ENCODE measurements at places on chromosomes 7 and 10. TPM values are rescaled to one million over a fixed set of nuclear protein-coding genes. Genes with fewer than 3 reads are reported as not detected.
A peak's percentile ranks its signal among the peaks of the same experiment; 100 is the strongest.

DNA sequence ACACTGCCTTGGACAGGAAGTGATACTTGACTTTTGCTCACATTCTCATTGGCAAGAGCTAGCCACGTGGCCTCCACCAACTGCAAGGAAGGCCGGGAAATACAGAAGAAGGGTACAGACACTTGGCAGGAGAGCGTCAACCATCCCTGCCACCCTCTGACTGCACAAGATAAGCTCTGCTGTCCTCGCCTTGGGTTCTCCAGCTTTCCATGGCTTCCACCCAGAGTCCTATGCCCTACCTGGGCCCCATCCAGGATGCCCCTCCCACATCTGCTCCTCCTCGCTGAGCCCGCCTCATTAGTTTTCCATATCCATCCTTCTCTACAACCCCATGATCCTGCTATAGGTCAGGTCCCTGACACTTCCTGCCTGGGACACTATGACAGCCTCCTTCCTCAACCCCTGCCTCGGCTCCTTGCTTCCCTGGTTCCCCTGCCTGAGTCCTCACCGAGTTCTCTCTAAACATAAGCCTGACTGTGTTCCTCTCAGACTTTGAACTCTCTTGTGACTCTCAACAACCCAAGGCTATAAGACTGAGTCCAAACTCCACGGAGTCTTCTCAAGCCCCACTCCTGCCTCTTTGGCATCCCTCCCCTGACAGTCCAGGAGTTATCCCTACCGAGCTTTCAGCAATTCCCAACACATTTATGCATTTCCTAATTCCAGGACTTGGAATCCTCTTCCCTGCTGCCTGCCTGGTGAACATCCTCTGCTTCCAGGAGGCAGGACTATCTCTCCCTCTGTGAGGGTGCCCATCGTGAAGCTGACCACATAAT, 23.2 kb upstream of the GDF10 start:
- no peak for DNase-seq

GRCh38 chr10:43304687-43305333, 37.9 kb upstream of the RASGEF1A start:
- peak; percentile 45 for DNase-seq

DNA sequence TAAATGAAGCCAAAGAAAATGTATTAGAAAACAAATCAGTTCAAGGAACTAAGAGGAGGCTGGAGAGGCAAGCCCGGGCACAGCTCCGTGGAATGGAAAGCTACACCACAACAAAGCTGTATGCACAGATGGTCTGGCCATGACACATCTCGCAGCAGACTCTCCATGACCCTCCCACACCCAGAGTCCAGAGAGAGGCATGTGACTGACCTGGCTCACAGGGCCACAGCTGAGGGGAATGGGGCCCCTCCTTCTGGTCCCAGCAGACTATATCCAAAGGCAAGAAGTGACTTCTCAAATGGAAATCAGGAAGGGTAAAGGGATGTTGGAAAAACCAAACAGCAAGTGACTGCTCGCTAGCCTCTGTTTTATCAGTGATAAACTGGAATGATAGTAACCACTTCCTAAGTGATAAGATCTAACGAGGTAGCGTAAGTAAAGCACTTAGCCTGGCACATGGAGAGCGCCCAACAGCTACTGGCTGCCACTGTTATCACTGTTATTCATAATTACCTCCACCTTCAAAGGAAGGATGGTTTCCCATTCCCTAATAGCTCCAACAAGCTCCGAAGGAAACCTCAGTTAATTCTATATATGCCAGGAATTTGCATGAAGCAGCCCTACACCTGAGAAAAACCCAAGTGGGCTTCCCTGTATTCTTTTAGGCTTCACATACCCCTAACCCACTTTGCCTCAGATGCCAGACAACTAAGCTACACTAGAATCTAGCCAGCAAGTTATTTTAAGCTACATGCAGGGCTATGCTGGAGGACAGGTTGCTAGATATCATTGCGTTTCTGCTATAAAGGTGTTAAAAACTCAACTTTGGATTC, 8.4 kb downstream of the OSBPL3 start:
- peak; percentile 59 for DNase-seq

DNA sequence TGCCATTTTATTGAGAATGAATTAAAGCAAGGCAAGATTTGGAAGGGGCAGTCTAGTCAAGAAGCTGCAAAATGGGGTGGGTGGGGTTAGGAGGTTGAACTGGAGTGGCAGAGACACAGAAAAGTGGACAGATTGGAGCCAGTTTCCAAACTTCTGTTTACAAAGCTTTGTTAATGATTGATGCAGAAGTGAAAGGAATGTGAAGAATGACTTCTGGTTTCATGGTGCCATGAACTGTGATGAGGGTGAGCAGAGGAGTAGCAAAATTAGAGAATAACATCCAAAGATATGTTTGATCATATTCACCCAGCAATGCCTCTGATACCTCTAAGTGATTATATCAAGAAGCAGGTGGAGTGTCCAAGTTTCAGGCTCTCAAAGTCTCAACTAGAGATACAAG, 1118.0 kb upstream of the C7orf33 start:
- DNase-seq: no peak

GRCh38 chr7:131188367-131189339, 139.0 kb upstream of the MKLN1 start:
- DNase-seq: no peak

DNA sequence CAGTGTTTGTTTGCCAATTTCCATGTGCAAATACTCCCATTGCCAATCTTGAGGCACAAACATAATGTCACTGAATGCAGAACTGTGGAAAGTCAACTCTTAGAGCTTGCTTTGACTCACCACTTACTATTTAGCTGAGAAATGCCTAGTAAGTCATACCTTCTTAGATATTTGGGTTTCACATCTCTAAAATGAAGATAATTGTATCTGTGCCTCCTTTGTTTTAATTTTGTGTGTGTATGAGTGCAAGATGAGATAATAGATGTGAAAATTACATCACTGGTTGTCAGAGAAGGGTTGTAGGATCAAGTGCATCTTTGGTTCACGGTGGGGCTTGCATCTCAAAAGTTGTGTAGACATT, 407.5 kb downstream of the INHBA start:
- no peak for DNase-seq

GRCh38 chr7:140881507-140882228, 43.1 kb downstream of the BRAF start:
- DNase-seq: no peak

- no peak for DNase-seq
Measured at GRCh38 chr10:114523876-114524275, 119.6 kb upstream of the AFAP1L2 start.

GRCh38 chr10:8006274-8006999, 48.1 kb upstream of the GATA3 start:
- DNase-seq: no peak

GRCh38 chr7:74294191-74294998, 5.2 kb downstream of the CLIP2 start:
- no peak for DNase-seq

GRCh38 chr7:150876817-150877526, 24.7 kb downstream of the AOC1 start:
- DNase-seq: peak; percentile 72

DNA sequence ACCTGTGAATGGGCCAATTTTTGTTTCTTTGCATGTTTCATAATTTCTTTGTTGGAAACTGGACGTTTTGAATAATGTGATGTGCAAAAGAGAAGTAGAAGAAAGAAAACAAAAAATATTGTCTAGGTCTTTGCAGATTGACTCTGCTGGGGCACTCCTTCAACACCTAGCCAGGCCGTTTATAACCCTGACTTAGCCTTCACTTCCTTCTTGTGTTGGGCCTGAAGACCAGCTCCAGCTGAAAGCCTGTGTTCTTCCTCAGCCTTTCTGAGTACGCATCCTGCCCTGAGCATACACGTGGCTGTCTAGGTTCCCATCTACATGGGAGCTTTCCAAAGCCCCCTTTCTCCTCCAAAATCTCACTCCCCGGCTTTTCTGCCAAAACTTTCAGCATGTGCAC, 41.9 kb downstream of the LMTK2 start:
- no peak for DNase-seq

GRCh38 chr7:80385508-80385907, 126.4 kb downstream of the GNAT3 start:
- no peak for DNase-seq

DNA sequence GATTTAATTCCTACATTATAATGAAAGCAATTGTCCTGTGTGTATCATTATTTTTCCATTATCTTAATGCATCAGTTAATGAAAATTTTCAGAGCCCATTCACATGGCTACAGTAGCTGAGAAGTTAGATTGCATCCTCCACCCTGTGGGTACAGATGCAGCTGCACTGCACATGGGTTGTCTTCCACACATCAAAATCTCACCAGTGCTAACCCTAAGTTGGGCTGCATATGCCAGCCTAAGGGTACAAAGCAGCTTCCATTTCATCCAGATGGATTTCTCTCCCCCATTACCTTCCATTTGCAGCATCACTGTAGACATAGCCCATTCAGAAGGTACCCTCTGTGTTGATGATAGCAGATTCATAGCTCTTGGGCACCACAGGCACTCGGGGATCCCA, 74.7 kb upstream of the WDR11 start:
- DNase-seq: no peak

DNA sequence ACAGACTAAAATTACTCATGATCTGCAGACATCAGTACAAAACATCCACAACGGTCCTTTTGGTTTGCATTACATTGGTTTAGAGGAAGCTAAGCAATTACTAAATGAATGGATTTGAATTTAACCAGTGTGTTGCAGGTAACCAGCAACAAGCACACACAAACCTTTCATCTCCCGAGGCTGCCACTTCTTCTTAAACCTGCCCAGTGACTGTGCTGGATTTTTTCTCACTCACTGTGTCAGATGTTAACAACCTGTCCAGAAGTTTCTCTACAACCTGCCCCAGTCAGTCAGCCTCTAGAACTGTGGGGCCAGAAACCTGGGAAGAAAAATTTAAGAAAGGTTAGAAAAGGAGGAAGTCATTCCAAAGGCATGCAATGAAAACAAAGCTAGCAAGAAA, 2.4 kb upstream of the MEOX2 start:
- DNase-seq: peak; percentile 18

- DNase-seq: peak; percentile 60
Measured at GRCh38 chr7:76089865-76090475, 42.1 kb downstream of the MDH2 start.

- DNase-seq: no peak
Measured at GRCh38 chr10:71210542-71210871, 1.9 kb upstream of the UNC5B start.

GRCh38 chr7:134068670-134069069, 58.5 kb upstream of the LRGUK start:
- DNase-seq: no peak

- no peak for DNase-seq
Measured at GRCh38 chr10:77456414-77456813, 181.2 kb downstream of the KCNMA1 start.

DNA sequence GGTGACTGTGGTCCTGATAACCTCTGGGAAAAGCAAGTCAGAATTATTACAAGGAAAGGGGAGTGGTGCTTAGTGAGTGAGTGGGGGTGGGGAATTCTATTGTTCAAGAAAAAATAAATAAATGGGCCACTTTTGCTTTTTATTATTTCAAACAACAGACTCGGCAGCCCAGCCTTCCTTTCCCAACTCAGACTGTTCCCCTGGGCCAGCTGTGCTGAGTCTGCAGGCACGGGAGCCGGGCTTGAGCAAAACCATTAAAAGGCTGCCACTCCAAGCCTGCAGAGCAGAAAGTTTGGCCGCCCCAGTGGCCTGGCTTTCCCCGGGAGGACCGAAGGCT, 90.0 kb downstream of the PLXNA4 start:
- no peak for DNase-seq

DNA sequence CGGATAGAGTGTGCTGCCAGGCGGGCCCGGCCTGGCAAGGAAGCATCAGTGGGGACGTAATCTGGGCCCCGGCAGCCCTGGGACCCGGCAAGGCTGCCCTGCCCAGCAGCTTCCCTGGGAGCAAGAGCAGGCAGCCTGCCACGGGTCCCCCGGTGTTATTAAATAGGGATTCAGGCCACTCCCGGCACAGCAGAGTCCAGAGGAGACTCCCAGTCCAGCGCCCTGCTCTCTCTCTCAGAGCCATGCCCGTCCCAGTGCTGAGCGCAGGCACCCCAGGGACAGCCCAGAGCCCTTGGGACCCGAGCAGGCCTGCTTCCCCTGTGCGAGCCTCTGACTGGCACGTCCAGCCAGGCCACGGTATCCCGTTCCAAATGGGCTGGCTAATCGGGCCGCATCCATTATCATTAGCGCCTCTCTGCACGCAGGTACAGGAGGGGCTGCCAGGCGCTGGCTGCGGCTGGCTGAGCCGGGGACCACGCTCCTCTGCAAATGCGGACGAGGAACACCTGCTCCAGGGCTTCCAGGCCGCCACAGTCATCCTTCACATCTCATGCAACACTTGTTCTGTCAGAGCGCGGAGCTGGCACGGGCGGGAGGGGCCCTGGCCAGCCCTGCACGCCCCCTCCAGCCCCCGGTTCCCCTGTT, 344.2 kb upstream of the MKI67 start:
- DNase-seq: no peak

DNA sequence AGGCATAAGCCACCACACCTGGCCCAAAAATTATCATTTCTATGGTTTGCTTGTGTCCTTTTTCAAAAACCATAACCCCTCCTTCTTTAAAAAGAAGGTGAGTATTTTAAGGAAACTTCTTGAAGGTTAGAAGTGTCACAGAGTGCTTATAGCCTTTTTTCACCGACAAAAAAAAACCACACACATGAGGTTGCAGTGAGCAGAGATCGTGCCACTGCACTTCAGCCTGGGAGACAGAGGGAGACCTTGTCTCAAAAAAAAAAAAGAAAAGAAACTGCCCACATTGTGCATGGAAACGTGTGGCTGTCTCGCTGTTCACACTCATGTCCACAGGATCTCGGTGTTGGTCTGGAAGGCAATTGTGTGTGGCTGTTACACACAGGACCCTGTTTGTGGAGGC, 157.4 kb upstream of the PFKP start:
- no peak for DNase-seq

DNA sequence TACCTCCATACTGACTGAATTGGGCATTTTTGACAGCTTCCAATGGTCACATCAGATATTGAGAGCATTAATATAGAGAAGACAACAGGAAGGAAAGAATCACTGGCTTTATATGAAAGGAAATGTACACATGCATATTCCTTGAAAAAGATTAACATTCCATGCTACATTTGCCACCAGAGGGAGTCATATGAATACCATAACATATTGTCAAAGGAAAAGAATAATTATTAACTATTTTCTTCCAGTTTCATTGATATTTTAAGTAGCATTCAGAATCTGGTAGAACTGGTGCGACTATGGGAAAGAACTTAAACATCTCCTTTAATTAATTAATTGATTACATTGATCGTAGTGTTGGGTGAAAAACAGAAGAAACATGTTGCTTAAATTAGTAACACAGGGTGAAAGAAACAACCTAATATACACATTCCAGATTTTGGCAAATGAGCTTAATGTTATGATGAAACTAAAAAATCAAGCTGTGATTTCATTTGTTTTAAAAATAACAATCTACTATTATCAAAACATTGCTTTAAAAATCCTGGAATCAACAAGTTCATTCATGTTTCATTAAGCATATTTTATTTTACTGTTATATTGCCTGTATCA, 71.5 kb downstream of the GPR85 start:
- peak; percentile 3 for DNase-seq

Gene NEBL
- 12.7 TPM for total RNA-seq

Gene OPALIN
- total RNA-seq: not detected

Gene CALHM2
- 0.45 TPM for total RNA-seq

Gene LEP
- total RNA-seq: not detected

All from Calu3 (cell line).